ENCODE measurements at places on chromosomes 4 and X.

GRCh38 chr4:5120067-5120466 lies 68.8 kb downstream of the STK32B start:
- DNase-seq = no peak

GRCh38 chr4:16720761-16721160 lies 177.7 kb downstream of the LDB2 start:
- no peak for DNase-seq

DNA sequence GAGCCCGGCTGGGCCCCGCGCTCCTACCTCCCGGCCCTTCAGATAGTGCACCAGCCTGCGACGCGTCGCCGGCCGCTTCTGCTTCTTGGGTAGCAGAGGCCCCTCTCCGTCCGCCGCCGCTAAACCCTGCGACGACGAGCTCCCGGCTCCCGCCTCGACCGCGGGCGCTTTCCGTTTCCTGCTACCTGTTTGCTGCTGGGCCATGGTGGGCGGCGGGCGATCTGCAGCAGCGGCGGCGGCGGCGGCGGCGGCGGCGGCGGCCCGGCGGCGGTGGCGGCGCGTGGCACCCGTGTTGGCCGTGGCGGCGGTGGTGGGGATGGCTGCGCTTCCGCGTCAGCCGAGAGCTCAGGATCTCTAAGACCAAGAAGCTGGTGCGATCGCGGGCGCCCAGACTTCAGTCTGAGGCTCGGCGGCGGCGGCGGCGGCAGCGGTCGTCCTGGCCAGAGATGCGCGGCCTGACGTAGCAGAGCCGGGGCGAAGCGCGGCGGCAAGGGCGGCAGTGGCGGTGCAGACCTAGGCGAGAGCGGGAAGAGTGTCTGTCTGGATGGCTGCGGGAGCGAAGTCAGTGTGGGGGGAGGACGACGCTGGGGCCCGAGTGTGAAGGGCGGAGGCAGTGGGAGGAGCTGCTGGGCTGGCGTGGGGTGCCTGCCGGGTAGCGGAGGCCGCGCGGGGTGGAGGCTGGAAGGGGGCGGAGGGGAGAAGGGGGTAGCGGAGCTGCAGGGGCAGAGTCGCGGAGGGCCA lies at the start of gene DCAF12L2:
TSS of gene DCAF12L2 (minus strand) at position 569 of the 741 bp plus-strand sequence. CDS start at position 204, 365 bp downstream.
- DNase-seq = no peak

DNA sequence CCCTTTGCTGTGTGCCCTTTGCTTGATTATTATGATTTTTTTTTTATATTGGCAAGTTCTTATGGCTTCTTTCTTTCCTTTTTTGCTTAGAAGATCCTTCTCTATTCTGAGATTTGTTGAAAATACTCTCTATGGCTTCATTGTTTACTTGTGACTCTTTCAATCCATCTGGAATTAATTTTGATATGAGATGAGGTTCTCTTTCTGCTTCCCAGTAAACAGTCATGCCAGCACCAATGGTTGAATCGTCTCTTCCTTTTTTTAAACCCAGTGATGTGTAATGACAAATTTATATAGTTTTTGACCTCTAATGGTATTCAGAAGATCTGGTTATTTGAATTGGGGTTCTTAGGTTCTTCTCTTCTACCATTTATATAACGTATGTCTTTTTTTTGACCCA lies 121.8 kb downstream of the ARHGAP10 start:
- no peak for DNase-seq

- no peak for DNase-seq
Measured at GRCh38 chr4:141541851-141542250, 94.5 kb upstream of the IL15 start.

- no peak for DNase-seq
Measured at GRCh38 chrX:30561191-30561590, 16.4 kb downstream of the TASL start.

GRCh38 chrX:137172317-137172948 lies 138.6 kb upstream of the GPR101 start:
- no peak for DNase-seq

GRCh38 chr4:87843936-87844335 lies 11.2 kb downstream of the MEPE start:
- DNase-seq = peak; percentile 25

- peak; percentile 10 for DNase-seq
Measured at GRCh38 chr4:128565565-128566186, 243.8 kb upstream of the JADE1 start.

DNA sequence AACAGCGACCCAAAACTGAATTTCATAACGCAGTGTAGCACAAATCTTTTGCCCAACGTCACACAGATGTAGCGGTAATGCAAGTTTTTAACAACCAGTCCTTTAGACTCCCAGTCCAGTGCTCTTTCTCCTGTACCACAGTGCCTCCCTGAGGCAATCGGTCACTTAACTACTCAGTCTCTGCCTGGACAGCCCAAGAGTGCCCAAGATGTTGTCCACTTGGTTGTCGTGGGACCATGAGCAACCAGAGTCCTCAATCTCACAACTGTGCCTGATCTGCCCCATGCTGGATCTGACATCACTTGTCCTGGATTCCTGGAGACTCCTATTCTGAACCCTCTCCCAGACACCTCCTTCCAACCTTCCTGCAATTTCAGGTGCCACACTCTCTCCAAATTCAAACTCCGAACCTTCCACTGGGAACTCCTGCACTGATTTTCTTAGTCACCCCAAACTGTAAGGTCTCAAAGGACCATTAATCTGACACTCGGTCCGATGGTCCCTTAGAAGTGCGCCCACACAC lies 702 bp downstream of the MMGT1 start:
- DNase-seq = peak; percentile 3

DNA sequence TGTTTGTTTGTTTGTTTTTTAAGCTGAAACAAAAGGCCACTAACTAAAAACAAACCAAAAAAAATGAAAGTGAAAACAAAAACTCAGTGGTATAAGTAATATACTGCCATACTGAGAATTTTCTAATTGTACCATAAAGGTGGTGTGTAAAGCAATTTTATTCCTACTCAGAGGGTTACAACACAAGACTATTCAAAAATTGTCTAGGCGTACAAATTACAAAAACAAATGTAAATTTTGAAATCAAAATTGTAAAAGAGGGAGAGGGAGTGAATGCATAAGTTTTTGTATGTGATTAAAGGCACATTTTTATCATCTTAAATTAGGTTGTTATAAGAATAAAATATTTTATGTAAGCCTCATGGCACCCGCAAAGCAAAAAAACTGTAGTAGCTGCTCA lies 232.6 kb downstream of the STK32B start:
- DNase-seq = no peak

Measured in NCI-H510A treated with DMSO at 0.1 percent for 48 hours (cell line).